GM18507 (cell line): ENCODE measurements at places on chromosomes 13 and 19.
A peak's percentile ranks its signal among the peaks of the same experiment; 100 is the strongest.

DNA sequence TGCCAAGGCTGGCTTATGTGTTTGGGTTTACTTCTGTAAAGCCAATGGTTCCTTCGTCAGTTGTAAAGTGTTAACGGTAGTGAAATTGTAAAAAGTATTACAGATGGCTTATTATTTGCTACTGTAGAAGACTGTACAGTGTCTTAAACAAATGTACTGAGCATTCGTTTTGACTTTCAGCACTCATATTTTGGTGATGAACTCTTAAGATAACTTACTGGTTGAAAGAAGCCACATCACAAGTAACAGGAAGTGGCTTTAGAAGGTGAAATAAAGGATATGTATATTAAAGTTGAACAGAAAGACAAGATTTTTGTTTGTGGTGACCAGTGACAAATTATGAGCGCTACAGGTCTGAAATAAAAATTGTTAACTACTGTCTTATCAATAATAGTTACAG, 64.2 kb downstream of the URI1 start:
- DNase-seq = no peak

- no peak for DNase-seq
These were observed 2.1 kb downstream of the FGF9 start for GRCh38 chr13:21672796-21673538.

DNA sequence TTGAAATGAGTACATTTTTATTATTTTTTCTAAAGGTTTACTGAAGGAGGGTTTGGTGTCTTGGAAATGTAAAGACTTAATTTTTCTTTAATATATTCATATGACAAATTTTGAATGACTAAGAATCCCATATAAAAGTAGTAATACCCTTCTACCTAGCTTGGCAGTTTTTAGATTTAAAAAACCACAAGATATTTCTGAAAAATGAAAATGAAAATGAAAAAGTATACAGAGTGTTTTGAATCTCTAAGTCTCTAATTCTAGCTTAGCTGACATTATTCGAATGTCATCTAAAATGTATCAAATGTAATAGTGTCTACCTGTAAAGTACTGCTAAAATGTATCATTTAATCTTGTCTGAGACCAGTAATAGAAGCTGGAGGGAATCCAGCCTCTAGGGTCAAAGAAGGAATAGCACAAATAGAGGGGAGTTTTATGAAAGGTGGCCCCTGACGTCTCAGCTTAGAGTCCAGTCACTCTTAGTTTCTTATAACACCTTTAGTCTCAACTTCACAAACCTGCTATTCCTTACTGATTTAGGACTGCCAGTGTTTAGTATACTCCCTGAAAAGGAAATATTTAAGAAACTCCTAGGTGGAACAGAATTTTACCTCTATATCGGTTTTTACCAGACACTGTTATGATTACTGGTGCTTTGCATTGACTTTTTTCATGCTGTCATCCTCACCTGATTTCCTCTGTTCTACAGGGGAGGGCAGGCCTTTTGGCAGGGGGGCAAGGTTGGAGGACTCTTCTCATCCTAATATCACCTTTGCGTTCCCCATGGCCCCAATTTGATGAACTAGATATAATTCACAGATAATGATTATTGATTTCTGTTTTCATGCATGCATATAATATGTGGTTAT, 16.2 kb upstream of the MIR17HG start:
- DNase-seq = no peak

DNA sequence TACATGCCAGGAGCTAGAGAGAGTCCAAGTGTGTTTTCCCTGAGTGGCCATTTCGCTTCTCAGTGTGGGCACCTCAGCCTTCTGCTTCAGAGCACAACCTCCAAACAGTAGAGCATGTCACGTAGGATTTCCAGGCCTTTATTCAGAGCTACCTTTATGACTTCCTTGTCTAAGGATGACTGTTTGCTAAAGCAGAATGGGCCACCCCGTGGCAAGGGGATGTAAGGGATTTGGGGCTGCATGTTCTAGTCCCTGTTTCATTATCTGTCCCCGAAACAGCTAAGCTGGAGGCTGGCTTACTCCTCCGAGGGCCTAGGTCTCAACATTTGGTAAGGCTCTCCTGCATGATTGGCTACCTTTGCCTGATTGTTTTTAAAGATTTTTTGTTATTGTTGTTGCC, 6.0 kb downstream of the RNASEH2B start:
- DNase-seq = no peak

GRCh38 chr19:55273978-55274707, 5.8 kb downstream of the HSPBP1 start:
- DNase-seq = no peak

DNA sequence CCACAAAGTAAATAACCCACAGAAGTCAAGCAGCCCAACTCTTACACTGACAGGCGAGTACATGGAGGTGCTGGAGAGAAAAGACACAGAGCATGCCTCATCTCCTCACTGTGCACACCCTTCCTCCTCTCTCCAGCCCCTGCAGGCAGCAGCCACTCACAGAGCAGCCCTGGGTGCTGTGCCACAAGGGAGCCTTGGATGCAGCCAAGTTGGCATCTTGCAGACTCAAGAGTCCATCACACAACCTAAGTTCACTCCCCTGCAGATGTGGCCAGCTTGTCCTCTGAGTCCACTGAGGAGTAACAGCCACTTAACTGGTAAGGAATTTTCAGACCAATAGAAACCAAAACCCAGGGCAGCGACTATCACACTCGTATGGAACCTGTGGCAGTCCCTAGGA, 47.4 kb downstream of the BRD4 start:
- DNase-seq = no peak

- DNase-seq = no peak
These were observed 10.5 kb downstream of the AP1M1 start for GRCh38 chr19:16208064-16208759.

- peak; percentile 28 for DNase-seq
These were observed 30.1 kb downstream of the SCEL start for GRCh38 chr13:77565635-77566034.

GRCh38 chr19:46834984-46835383, 15.7 kb downstream of the AP2S1 start:
- no peak for DNase-seq

GRCh38 chr13:72763411-72763810, 18.3 kb downstream of the DIS3 start:
- no peak for DNase-seq

GRCh38 chr13:77863144-77863543, 55.5 kb downstream of the EDNRB start:
- no peak for DNase-seq

DNA sequence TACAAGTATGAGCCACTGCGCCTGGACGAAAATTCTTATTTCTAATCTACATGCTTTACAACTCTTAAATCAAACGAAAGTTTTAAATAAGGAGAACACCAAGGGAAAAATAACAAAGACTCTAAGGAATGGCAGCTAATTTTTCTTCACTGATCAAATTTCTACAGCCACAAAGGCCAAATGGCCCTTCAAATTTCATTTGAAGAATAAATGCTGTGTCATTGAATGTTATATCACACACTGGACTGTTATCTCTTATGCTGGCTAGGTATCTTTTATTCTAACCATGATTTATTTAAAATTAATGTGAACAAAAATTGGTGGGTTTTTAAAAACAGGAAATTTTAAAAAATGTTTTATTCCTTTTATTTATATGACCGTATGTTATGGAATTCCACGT, 14.1 kb downstream of the SMAD9 start:
- DNase-seq = no peak

- no peak for DNase-seq
These were observed 64.4 kb upstream of the ZNF43 start for GRCh38 chr19:21900401-21900800.

DNA sequence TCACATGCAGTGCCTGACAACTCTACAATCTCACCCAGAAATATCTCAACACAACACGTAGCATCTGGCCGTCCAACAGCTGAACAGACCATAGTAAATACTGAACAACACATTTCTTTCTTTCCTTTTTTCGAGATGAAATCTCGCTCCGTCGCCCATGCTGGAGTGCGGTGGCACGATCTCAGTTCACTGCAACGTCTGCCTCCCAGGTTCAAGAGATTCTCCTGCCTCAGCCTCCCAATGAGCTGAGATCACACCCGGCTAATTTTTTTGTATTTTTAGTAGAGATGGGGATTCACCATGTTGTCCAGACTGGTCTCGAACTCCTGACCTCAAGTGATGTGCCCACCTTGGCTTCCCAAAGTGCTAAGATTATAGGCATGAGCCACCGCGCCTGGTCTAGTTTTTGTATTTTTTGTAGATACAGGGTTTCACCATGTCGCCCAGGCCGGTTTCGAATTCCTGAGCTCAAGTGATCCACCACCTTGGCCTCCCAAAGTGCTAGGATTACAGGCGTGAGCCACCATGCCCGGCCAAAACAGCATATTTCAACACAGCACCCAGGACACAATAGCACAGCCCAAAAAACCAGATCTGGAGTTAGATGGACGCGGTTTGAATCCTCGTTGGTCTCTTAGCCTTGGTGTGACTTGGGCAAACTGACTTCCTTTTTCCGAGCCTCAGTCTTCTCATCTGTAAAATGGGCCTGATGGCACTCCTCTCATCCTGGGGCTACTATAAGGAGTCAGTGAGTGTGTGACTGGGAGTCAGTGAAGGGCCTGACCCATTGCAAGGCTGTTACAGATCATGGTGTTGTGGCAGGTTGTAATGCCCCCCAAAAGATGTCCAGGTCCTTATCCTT, 22.6 kb downstream of the CYP2A6 start:
- no peak for DNase-seq

GRCh38 chr19:41111750-41112295, 2.4 kb upstream of the CYP2F1 start:
- no peak for DNase-seq

DNA sequence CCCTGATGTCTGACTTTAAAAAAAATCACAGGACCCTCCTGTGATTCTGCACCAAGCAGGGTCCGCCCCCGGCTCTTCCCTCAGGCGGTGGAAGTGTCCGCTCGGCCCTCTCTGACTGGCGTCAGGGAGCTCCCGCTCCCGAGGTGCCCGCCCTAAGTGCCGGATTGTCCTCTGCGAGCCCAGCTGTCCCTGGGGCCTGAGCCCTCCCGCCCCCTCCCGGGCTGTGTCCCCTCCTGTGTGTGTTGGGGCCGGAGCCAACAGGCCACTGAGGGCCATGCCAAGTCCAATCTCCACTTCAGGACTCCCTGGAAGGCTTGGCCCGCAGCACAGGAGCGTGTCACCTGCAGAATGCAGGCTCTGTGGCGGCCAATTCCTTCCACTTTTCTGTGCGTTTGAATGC, 25.4 kb downstream of the MAP2K2 start:
- DNase-seq = no peak

DNA sequence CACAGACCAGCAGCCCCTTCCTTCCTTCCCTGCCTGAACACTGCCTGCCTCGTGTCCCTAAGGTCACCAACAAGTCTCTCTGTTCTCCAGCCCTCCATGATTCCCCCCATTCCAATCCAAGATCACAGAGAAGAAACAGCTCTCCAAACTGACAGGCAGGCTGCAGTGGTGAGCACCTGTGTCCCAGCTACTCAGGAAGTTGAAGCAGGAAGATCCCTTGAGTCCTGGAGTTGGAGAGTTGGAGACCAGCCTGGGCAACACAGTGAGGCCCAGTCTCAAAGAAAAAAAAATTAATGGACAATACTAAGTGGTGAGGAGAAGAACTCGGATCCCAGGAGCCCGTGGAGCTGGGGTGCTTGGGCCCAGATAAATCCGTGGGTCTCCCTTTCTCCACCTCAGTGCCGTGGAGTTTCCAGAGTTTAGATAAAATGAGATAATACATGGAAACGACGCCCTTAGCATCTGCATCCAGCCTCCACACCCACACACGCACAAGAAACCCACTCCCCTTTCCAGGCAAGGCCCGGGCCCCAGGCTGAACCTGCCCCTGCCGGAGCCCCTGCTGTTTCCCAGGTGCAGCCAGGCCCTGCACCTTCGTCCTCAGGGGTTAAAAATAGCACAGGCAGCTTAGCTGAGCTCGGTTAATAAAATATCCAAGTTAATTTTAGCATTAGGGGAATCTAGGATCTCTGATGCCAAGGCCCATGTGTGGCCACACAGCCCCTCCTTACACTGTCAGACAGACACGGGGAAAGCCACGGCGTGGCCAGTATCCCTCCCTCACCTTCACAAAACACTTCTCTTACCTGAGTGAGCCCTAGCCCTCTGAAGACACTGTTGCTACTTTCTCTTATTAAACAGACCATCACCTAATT, 4.7 kb downstream of the RASA3 start:
- DNase-seq = no peak

- DNase-seq = no peak
These were observed 69.2 kb upstream of the TM9SF2 start for GRCh38 chr13:99431927-99432608.
